ENCODE measurements at places on chromosomes 2 and 18.

GRCh38 chr2:54859997-54860701 is 136.7 kb downstream of the EML6 start:
- no peak for DNase-seq

DNA sequence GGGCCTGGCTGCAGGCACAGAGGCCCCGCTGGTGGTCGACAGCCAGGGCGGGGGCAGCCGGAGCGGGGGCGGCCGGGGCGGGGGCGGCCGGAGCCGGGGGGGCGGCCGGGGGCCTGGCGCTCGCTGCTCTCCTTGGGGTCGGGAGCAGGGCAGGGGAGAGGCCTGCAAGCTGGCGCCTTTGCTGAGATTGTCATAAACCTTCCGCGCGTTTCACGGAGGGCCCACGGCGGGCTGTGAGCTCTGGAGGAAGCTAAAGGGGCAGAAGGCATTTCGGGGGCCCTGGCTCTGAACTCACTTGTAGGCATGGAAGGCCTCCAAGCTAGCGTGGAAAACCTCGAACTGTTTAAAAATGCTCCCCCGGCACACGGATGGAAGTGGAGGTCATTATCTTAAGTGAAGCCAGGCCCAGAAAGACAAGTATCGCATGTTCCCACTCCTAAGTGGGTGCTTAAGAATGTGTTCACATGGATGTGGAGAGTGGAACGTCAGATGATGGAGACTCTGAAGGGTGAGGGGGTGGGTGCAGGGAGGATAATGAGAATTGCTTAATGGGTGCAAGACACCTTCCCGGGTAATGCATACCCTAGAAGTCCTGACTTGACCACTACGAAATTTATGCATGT is 629 bp downstream of the PRELID3A start:
- no peak for DNase-seq

DNA sequence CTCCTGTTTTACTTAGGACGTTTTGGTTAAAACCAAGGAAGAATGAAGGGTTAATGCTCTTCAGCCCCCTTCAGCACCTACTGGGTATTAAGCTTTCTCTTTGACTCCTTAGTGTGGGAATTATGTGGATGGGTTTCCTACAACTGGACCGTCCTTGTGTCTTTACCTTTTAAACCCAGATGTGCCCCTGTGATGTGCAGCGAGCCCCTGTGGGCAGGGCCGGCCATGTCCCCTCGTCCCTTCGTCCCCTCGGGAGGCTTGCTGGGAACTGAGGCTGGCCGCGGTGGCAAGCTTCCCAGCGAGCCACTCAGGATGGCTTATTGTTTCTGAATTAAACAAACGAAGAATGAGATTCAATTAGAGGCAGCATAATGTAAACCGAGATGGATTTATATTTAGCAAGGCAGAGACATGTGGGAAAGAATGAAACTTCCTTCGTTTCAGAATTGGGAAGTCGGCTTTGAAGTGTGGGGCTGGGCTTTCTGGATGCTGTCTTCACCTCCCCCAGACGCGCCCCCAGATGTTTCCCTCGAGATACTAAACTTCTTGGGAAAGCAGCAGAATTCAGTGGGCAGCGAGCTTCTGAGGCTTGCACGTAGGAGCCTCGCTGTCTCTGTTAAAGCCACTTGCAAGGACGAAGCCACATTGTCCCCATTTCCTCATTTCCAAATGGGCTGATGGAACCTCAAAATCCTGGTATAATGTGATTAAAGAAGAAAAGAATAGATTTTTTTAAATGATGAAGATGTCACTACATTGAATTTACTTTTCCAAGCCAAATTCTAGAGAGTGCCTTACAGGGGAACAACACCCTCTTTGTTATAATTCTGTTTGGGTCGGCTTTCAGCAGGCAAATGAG is 146.0 kb downstream of the VAPA start:
- DNase-seq: no peak

- DNase-seq: no peak
These were observed 113.3 kb downstream of the MGAT5 start for GRCh38 chr2:134367213-134367612.

- DNase-seq: no peak
These were observed 66.2 kb downstream of the MAP4K4 start for GRCh38 chr2:101763496-101764333.

Measured in CMK (cell line).